Stimulated activated CD8-positive, alpha-beta memory T cell treated with anti-CD3 and anti-CD28 coated beads, Interleukin-7, amount 100 ng/mL, for 1 hour (primary cell): ENCODE measurements at places on chromosomes 5 and 9.

GRCh38 chr5:169701910-169702451, 64.9 kb downstream of the DOCK2 start:
- no peak for DNase-seq

- DNase-seq: no peak
Measured at GRCh38 chr5:115262011-115262320, 711 bp downstream of the PGGT1B start.

DNA sequence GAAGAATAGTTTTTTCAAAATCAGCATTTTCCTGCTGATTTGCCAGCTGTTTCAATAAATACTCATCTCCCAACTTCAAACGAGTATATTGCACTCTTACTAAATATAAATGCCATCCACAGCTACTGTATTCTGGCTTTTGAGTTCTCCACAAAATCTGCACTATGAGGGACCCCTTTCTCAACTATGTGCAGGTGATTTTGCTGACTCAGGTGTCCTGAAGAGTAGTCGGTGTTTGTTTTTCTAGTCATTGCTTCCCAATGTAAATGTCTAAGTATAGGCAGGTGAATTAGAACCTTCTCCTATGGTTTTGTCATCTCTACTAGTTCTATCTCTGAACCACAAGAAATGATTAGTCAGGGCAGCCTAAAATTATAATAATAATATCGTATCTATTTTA, 616.8 kb upstream of the MEF2C start:
- DNase-seq: no peak

DNA sequence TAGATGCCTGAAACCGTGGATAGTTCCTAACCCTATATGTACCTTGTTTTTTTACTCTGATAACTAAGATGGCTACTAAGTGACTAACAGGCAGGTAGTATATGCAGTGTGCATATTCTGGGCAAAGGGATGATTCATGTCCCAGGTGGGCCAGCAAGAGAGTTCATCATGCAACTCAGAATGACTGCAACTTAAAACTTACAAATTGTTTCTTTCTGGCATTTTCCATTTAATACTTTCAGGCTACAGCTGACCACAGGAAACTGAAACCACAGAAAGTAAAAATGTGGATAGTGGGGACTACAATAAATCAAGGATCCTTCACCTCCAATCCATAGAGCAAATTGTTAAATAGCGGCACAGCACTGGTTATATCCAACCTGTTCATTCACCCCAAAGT, 30.7 kb upstream of the VCAN start:
- DNase-seq: no peak

DNA sequence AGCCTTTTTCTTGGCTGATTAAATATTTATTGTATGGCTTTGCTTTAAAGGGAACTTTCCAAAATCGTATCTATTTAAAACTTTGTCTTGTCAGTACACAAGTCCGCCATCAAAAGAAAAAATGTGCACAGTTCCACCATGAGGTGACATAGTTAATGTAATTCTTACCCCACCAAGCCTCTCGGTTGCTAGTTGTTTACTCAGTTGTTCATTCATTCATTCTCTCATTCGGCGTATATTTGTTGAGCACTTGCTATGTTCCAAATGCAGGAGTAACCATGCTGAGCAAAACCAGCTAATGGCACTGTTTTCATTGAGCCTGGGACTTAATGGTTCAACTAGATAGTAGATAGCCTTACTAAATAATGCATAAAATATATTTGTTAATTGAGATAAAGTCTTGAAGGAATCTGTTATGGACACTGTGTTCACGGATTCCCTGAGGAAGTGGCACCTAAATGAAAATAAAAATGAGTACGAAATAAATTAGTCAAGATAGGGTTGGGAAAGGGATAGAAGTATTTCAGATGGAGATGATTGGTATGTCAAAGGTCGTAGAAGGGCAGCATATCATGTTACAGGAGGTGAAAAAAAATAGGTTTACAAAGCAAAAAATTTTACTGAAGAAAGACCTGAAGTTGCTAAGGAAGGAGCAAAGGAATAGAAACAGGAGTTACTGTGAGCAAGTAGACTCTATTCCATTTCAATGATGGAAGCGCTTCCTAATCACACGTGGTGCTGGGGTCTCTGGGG, 1.5 kb downstream of the DCAF10 start:
- DNase-seq: no peak

GRCh38 chr5:14816999-14817761, 54.4 kb downstream of the ANKH start:
- no peak for DNase-seq

DNA sequence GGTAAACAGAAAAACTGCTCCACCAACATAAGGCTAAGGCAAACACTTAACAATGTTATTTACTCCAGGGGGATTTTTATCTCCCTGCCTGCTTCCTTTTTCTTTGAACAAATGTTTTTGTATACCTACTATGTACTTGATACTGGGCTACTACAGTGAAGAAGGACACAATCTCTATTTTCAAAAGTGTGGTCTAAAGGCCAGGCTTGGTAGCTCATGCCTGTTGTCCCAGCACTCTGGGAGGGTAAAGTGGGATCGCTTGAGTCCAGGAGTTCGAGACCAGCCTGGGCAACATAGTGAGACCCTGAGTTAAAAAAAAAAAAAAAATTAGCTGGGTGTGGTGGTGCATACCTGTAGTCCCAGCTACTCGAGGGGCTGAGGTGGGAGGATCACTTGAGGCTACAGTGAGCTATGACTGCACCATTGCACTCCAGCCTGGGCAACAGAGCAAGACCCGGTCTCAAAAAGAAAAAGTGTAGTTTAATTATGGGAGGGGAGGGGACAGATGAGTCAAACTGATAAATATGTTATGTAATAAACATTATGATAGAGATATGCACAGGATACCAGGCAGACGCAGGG, 3.3 kb downstream of the STOM start:
- no peak for DNase-seq

GRCh38 chr5:58452566-58453258, 7.2 kb downstream of the PLK2 start:
- no peak for DNase-seq

DNA sequence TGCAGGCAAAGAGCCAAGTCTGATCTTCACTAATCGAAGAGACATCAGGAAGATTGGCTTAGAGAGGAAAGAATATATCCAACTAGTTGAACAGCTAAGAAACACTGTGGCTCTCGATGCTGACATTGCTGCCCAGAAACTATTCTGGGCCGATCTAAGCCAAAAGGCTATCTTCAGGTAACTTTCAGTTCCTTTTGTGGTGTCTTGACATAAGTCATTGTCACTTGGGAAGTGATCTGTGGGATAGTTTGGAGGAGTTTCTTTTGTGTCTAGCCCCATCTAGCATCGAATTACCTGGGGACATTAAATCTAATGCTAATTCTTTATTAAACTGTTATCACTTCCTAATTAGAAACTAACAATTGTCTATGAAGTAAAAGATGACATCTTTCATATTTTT, 24.0 kb downstream of the VLDLR start:
- DNase-seq: no peak

DNA sequence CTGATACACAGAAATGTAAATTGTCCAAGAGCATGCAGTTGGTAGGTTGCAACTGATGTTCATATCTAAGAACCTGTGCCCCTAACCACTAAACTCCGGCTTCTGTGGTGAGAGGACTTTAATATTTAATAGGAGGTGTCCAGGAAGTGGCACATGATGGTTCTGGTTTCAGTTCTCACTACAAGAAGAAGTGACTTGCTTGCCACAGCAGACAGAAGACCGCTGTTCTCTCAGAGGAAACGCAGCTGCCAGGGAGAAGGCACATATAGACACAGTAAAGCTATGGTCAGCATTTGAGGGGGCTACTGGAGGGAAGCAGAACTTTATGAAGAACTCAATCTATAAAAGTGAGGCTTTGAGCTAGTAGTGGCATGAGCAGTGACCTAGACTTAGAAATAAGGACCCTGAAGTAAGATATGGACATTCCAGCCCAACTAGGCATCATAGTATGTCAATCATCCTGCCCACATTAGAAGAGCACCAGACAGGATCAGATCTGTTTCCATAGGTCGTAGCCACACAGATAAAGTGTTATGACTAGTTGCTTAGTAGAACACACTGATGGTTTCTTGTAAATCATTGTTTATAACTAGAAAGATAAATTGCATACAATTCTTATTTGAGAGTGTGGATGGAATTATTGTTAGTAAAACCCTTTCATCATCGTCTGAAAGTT, 36.4 kb upstream of the DAB2 start:
- no peak for DNase-seq
